ENCODE measurements at places on chromosomes 1 and 21. TPM values are rescaled to one million over a fixed set of nuclear protein-coding genes. Genes with fewer than 3 reads are reported as not detected.

The DCST1 gene
- total RNA-seq = not detected

The SLC22A15 gene
- 0.50 TPM for total RNA-seq

The CASQ1 gene
- not detected for total RNA-seq

The NENF gene
- 133 TPM for total RNA-seq

The DDR2 gene
- 0.38 TPM for total RNA-seq

The SLC26A9 gene
- 0.11 TPM for total RNA-seq

The PLA2G2A gene
- not detected for total RNA-seq

The ATP6V1G3 gene
- not detected for total RNA-seq

The EEIG2 gene
- total RNA-seq = 7.7 TPM

The MATN1 gene
- total RNA-seq = 0.10 TPM

The ZNF695 gene
- total RNA-seq = 3.4 TPM

The TMEM82 gene
- total RNA-seq = not detected

All from A549 treated with DMSO at 1 μM for 4 hours (cell line).